Fibroblast of gingiva (primary cell): ENCODE measurements at places on chromosomes 13 and 19.
A peak's percentile ranks its signal among the peaks of the same experiment; 100 is the strongest.

DNA sequence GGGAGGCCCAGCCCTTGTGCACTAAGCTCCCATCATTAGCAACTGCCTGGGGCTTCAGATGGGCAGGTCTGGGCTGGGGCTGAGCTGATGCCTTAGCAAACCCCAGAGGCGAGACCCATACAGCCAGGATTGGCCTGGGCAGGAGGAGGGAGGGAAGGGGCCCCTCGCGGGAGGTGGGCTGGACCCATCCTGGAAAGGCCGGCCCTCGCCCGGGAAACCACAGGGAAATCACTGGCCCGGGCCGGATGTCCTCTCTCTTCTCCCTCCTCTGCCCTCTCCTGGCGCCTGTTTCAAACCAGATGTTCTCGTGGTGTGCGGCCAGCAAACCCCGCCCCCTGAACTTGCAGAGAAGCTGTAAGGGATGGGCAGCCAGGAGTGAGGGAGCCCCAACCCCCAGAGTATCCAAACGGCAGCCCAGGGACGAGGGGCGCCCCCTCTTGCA is 43.1 kb downstream of the TMEM255B start:
- DNase-seq = peak; percentile 72

DNA sequence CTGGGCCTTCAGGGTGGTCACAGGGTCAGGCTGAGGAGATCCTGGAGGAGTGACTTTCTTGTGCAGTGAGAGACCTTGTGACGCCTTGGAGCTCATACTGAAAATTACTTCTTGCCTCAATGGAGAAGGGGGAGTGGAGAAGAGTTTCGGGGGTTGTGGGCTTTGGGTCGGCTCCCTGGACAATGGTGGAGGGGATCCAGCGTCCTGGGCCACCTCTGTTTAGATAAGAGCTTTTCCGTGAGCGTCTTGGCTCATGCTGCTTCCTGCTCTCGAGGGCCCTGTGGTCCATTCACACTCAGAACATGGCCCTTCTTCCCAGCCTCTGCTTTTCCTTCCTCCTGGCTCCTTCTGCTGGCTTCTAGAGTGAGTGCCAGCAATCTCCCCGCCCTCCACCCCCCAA is 81.9 kb downstream of the FLT1 start:
- no peak for DNase-seq

- no peak for DNase-seq
Measured at GRCh38 chr19:7265963-7266362, 28.3 kb downstream of the INSR start.

- DNase-seq = no peak
Measured at GRCh38 chr19:31330237-31330636, 19.0 kb downstream of the TSHZ3 start.

GRCh38 chr13:110607675-110608224 is 7.6 kb upstream of the NAXD start:
- no peak for DNase-seq

- DNase-seq = no peak
Measured at GRCh38 chr19:1014161-1015060, 6.5 kb downstream of the TMEM259 start.

- DNase-seq = no peak
Measured at GRCh38 chr19:6777434-6777833, 4.9 kb downstream of the VAV1 start.

GRCh38 chr13:74443631-74444030 is 309.4 kb upstream of the KLF12 start:
- DNase-seq = peak; percentile 71

DNA sequence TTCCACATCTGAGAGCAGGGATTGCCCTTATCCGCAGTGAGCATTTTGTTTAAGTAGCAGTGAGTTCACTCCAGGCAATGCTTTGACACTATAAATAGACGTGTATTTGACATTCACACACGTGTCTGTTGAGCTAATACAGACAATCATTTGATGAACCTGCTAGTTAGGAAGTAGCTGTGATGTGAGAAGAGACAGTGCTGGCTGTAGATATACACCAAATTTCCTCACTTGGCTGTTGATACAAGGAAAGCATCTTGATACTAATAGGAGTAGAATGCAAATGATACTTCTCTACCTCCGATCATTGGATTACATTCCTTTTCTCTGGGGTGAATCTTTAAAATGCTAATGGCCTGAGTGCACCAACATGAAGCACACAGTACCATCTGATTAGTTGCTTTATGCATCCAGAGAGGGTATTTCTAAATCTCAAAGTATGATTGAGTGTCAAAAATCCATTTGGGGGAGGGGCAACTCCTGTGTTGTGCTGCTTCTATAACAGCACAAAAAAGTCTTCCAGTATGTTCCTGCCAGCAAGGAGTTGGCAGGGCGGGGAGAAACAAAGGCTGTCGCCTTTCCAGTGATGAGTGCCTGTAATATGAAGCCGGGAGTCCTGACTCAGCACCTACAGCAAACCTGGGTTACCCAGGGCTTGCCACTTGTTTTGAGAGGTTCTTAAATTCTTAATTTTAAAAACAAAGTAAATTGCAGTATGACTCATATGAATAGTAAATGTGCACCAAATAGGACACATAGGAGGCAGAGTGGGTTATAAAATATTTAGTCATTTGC is 7.0 kb downstream of the CUL4A start:
- DNase-seq = peak; percentile 72

DNA sequence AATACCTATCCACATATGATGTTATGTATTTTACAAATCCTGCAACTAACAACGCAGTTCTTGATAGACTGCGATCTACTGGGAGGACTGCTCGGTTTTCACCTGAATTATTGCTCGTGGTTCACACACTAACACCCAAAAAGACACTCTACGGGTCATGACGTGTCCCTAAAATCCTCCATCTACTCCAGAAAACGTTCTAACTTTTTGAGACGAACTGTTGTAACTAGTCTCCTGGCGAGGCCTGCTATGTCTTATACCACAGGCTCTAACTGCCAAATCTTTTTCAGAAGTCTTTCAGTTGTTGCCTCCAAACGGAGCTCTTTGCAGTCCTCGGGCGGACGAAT is 108.2 kb downstream of the KCNRG start:
- no peak for DNase-seq

GRCh38 chr19:1189419-1189818 is 15.4 kb upstream of the SBNO2 start:
- no peak for DNase-seq

DNA sequence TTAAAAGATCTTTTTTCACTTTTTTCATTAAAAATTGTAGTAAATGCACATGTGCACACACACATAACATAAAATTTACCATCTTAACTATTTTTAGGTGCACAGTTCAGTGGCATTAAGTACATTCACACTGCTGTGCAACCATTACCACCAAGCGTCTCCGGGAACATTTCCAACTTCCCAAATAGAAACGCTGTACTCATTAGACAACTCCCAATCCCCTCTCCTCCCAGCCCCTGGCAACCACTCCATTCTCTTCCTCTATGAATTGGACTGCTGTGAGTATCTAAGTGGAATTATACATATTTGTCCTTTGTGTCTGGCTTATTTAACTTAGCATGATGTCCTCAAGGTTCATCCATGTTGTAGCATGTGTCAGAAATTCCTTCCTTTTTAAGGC is 11.6 kb downstream of the GJB2 start:
- DNase-seq = no peak

- peak; percentile 14 for DNase-seq
Measured at GRCh38 chr19:18057557-18057956, 29.2 kb downstream of the IL12RB1 start.
